ENCODE measurements at places on chromosomes 13 and 19.

DNA sequence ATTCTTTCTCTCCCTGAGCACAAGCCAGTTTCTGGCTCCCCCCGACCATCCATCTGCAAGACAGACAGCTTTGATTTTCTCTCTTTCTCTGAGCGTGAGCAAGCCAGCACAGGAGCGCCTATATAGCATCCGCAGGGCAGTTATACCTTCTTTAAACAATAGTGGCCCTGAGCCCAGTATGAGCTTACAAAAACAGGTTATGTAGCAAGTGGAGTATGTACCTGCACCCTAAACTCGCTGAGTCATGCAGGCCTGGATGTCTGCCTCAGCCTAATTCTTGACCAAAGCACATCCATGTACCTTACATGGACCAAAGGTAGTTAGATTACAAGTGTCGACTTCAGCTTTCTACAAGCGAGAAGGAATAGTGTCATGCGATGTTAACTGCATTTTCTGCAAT, 61.7 kb downstream of the RAP2A start:
- no peak for DNase-seq

- no peak for DNase-seq
Measured at GRCh38 chr13:63497601-63498000, 2082.0 kb upstream of the PCDH20 start.

GRCh38 chr19:35905178-35905727, 2.8 kb downstream of the TYROBP start:
- no peak for DNase-seq

- DNase-seq: peak; percentile 25
Measured at GRCh38 chr13:110677731-110678545, 28.0 kb downstream of the CARS2 start.

DNA sequence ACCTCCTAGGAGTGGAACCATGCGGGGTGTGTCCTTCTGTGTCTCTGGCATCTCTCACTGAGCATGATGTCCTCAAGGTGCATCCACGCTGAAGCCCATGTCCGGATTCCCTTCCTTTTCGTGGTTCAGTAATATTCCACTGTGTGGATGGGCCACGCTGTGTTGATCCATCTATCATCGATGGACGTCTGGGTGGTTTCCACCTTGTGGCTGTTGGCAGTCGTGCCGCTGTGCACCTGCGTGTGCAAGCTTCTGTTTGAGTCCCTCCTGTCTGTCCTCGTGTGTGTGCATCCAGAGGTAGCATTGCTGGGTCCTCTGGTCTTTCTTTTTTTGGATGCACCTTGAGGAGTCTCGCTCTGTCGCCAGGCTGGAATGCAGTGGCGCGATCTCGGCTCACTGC, 11.2 kb upstream of the GNA15 start:
- no peak for DNase-seq

GRCh38 chr19:15425321-15425950, 6.6 kb upstream of the AKAP8L start:
- DNase-seq: no peak

DNA sequence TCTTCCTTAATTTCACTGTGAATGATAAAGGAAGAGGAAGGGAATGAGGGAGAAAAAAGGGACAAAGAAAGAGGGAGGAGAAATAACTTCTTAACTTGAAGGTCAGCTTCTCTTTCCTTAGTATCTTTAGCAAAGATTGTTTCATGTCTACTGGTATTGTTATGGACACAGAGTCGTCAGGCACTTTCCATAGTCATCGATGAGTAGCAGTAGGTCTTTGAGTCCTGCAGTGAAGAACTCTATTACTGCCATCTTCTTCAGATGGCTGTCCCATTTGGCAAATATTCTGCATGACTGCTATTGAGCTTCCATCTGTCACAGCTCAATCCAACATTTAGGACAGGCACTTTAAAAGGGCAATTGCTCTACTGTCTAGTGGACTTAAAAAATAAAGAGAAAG, 2463.1 kb downstream of the PCDH9 start:
- no peak for DNase-seq

- DNase-seq: no peak
Measured at GRCh38 chr13:48068036-48068435, 26.9 kb downstream of the MED4 start.

- no peak for DNase-seq
Measured at GRCh38 chr19:51664131-51664530, 17.5 kb upstream of the SIGLEC14 start.

GRCh38 chr19:46637224-46637623, 1.2 kb upstream of the GNG8 start:
- DNase-seq: peak; percentile 28

DNA sequence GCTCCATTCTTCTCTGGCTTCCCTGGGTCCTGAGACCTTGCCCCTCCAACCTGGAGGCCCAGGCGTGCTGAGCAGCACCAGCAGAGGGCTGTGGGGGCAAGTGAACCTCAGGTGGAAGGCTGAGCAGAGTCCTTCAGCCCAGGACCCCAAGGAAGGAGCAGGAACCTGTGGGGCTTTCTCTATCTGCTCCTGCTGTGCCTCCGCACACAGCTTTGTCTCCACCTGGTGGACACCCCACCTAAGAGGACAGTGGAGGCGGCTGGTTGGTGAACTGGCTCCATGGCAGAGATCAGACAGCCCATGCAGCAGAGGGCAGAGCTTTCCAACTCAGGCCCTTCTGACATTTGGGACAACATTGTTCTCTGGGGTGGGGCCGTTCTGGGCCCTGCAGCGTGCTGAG, 19.7 kb downstream of the ZFR2 start:
- peak; percentile 30 for DNase-seq

DNA sequence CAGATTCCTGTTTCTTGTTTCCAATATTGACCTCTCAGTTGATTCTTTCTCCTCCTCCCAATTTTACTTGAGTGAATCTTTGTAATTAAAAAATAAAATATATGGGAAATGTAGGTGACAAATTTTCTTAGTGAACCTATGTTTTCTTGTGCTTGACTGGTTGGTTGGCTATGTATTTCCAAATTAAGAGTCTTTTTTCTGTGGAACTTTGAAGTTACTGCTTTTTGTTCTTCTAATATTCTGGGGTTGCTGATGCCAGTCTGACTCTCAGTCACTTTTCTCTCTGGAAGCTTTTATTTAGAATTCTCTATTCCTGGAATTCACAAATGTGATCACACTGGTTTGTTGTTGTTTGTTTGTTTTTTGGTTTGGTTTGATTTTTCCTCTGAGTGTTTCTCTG, 9.8 kb downstream of the LSM14A start:
- DNase-seq: no peak

GRCh38 chr13:66617786-66618185, 612.4 kb downstream of the PCDH9 start:
- DNase-seq: no peak

DNA sequence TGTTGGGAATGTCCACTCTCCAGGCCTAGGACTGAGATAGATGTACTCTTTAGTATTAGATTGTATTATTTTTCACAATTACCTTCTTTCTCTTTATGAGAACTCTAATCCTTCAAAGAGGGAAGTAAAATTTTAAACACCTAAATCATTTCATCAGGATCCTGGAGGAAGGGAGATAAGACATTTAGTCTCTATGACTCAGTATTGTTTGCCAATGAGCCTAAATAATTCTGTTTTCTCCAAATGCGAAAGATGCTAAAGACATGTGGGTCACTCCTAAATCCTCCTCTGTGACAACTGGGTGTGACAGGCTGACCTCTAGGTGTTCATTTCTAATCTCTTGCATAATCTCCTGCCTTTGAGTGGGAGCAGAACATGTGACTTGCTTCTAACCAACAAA, 1736.6 kb upstream of the MIR17HG start:
- DNase-seq: no peak

GRCh38 chr13:97342136-97342535, 91.8 kb upstream of the RAP2A start:
- no peak for DNase-seq

- DNase-seq: no peak
Measured at GRCh38 chr19:42465827-42466280, 23.1 kb upstream of the CXCL17 start.

- no peak for DNase-seq
Measured at GRCh38 chr13:42649141-42649540, 75.2 kb downstream of the TNFSF11 start.

DNA sequence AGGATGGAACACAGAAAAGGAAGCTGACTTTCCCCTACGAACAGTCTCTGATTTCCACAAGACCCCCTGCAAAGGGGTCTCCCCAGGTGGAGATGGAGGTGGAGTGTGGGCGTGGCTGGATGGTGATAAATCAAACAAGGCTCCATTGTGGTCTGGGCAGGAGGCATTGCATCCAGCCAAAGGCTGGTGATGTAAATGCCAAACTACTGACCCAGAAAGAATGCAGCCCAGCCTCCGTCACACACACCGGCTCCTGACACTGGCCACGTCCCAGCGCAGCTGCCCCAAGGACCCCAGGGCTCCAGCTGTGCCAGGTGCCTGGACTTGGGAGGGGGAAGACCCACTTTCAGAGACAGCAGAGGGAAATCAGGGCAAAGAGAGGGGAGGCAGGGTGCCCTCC, 6.3 kb downstream of the SLC7A1 start:
- no peak for DNase-seq

GRCh38 chr19:40519352-40520322, 52.8 kb downstream of the SPTBN4 start:
- DNase-seq: no peak

DNA sequence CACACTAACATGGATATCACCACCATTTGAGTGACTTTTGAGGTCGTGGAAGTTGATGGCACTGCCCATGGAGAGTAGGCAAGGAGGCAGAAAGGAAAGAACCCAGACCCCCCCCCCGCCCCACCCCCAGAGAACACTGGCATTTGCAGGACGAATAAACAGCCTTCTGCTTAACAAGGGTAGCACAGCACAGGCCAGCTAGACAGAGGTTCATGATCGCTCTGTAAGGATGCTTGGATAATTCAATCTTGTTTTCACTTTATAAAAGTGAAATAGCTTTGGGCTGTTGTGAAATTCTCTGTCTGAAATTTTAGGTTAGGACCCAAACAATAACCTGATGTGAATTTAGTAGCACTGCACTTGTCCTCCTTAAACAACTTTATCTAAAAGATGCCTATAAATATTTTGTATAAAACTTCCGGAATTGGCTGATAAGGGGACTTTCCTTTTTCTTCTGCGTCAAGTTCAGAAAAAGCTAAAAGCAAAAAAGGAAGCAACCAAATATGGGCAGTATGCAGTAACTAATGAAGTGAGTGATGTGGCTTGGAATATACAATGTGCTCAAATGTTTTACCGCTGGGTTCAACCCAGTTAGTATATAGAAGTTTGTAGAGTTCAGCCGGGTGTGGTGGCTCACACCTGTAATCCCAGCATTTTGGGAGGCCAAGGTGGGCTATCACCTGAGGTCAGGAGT, 163.7 kb downstream of the SHISA2 start:
- no peak for DNase-seq

DNA sequence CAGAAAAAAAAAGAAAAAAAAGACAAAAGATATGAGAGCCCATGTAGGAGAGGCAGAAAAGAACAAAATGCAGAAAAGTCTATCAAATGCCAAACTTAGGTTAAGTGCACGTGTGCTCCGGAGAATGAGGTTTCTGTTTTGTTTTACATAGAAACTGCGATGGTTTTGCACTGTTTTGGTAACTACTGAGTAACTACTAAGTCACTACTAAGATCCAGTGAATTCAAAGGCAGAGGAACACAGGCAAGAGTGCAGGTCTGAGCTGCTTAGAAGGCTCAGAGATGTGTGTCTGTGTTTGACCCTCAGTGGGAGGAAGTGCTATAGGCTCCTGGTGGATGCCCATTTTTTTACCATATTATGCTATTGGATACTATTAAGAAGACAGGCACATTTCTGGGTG, 299.3 kb downstream of the NDFIP2 start:
- no peak for DNase-seq

GRCh38 chr13:113118261-113119021, 4.2 kb upstream of the F10 start:
- DNase-seq: no peak

- DNase-seq: no peak
Measured at GRCh38 chr13:51419001-51419636, 33.7 kb downstream of the INTS6 start.

- no peak for DNase-seq
Measured at GRCh38 chr13:37225414-37226070, 120.1 kb upstream of the CSNK1A1L start.

GRCh38 chr13:96804174-96804573, 190.1 kb downstream of the OXGR1 start:
- no peak for DNase-seq

GRCh38 chr13:50911937-50912795, 2.6 kb downstream of the RNASEH2B start:
- DNase-seq: peak; percentile 95

DNA sequence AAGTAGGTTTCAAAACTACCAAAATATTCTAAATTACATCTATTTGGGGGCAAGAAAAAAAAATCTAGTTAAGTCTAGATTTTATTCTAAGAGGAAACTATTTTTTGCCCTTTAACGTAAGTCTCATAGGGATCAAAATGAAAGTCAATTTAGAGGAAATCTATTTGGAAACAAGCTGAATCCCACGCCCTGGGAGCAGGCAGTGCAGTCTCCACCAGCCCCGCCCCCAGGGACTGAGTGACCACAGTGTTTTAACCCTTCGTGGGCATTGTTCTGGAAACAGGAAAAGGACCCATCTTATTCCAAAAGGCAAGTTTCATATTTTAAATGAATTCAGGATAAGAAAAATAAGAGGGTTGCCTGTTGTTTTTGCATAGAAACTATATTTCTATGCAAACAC, 209.7 kb downstream of the SPRY2 start:
- no peak for DNase-seq

GRCh38 chr13:40290758-40291157, 375.7 kb downstream of the FOXO1 start:
- no peak for DNase-seq

GRCh38 chr19:14354445-14354844, 26.8 kb upstream of the ADGRE5 start:
- DNase-seq: no peak

GRCh38 chr13:53743906-53744305, 715.3 kb downstream of the OLFM4 start:
- DNase-seq: no peak

DNA sequence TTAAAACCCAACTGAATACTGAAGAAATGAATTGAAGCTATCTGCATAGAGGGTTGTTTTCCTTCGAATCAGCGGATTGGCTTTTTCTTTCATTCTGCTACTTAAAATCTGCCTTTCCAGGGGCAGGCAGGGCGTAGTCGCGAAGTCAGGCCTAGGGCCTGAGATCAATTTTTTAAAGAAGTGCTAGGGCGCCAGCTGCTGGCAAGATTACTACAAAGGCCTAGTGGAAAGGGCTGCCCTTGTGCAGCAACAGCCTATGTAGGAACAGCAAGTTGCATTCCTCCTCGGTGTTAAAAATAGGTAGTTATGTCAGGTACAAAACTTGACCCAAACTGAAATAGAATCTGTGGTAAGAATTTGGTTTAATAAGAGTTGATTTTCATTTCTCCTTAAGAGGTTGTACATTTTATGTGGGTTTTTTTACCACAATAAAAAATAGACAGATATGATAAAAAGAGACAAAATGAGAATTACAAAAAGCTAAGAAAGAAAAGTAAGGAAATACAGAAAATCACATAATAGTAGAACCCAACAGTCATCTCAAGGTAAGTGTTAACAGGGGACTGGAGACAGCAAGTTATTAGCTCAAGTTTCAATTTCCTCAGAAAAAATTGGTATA, 9.5 kb upstream of the URAD start:
- no peak for DNase-seq

GRCh38 chr13:108834193-108834592, 204.8 kb downstream of the MYO16 start:
- DNase-seq: no peak

GRCh38 chr13:31441800-31442510, 242.2 kb downstream of the B3GLCT start:
- DNase-seq: no peak

Data from stimulated activated CD4-positive, alpha-beta T cell treated with anti-CD3 and anti-CD28 coated beads, Interleukin-4, amount 100 ng/mL, for 24 hours (primary cell).